Neuronal stem cell (in vitro differentiated cells): ENCODE measurements at places on chromosomes 13 and 19.

DNA sequence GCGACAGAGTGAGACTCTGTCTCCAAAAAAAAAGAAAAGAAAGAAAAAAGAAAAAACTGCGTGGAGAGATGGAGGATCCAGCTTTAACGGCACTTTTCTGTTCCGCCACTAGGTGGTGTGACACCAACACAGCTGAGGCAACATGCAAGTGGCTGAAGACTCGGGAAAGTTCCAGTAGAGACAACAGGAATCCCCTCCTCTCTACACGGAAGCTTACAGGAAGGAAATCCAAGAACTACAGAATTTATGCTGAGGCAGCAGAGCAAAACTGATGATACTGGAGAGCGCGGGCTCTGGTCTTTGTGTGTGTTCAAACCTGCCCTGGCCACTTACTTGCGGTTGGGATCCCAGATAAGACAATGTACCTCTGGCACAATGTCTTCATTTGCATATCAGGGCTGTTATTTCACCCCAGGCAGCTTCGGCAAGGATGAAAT lies 9.9 kb downstream of the RANBP3 start:
- DNase-seq, result peak; percentile 67

GRCh38 chr19:2982983-2983350 lies 5.6 kb downstream of the TLE6 start:
- DNase-seq, result no peak

DNA sequence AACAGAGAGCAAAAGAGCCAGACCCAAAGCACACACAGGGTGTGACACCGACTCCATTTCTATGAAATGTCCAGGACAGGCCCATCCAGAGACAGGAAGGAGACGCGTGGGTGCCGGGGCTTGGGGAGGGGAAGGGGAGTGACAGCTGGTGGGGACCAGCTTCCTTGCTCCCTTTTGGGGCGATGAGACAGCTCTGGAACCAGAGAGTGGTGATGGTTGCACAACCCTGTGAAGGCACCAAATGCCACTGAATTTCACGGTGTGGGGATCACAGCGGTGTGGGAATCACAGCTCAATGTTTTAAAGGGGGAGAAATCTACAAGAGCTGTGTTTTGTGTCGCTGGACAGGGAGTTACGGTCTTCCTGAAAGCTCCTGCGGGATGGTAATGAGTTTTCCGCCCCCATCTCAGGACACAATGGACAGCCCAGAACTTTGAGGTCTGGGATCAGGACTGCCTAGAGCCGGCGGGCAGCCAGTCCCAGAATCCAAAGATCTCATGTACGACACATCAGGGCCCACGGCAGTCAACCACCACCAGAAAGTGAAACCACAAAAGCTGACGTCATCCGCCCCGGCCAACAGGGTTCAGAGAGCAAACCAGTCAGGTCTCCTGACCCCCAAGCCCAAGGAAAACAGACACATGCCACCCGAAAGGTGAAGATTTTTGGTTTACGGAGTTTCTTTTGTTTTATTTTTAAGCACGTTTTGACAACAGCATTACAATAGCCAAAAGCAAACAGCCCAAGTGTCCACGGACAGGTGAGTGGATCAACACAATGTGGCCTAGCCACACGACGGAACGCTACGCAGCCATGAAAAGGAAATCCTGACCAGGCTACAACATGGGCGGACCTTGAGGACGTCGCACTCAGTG lies 7.3 kb downstream of the SGTA start:
- DNase-seq, result no peak

DNA sequence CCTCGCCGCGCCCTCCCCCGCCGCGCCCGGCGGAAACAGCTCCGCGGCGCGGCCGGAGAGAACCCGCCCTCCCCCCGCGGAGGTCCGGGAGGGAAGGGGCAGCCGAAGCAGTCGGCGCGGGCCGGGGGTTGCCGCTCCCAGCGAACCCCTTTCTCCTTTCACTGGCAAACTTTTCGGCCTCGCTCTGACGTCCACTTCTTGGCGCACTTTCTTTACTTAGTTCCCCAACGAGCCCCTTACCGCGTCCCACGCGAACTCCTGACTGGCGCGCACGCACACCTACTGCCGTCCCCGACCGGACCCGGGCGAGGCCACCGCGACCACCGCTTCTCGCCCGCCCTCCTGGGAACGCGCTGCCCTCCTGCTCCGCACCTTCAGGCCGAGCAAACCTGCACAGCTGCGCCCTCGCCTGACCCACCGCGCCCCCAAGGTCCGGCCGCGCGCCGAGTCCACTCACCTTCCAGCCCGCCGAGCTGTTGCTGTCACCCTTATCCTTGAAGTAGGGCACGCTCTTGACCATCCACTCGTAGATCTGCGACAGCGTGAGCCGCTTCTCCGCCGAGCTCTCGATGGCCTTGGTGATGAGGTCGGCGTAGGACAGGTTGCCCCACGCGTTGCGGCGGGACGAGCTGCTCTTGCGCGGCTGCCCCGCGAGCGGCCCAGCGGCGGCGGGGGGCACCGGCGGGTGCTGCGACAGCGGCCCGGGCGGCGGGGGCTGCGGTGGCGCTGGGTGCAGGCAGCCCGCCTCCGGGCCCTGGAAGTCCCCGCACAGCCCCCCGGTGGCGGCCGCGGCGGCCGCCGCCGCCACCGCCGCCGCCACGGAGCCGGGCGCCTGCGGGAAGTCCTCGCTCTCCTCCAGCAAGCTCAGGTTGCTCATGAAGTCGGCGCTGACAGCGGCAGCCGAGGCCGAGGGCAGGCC lies 1.1 kb downstream of the FOXO1 start:
- DNase-seq, result peak; percentile 41

- no peak for DNase-seq
These were observed 260.1 kb upstream of the SLC10A2 start for GRCh38 chr13:103326326-103326725.

DNA sequence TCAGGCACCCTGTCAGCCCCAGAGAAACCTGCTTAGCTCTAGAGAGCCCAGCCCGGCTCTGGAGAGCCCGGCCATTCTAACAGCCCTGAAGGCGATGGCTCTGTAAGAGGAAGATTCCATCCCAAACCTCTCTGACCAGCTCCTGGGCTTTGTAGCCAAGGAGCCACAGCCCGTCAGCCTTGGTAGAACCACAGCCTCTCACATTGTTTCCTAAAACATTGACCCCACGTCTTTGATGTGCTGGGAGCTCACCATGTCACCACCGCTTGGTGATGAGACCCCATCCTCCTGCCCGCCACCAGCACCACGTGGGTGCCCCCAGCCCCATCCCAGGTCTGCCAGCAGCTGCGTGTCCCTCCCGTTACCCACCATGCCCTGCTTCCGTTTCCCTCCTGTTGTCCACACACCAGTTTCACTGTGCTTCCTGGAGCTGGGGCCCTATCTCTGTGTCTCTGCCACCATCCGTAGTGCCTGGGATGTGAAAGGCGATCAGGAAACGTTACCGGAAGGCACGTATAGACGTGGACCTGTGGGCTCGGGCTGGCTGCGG lies 94.2 kb upstream of the MCF2L start:
- no peak for DNase-seq

GRCh38 chr19:49549045-49549444 lies 21.2 kb downstream of the RCN3 start:
- no peak for DNase-seq

GRCh38 chr13:99314640-99315176 lies 7.5 kb upstream of the GPR183 start:
- DNase-seq, result no peak

- DNase-seq, result no peak
These were observed 16.4 kb downstream of the CCDC124 start for GRCh38 chr19:17948931-17949930.

GRCh38 chr19:54209058-54209810 lies 8.6 kb downstream of the RPS9 start:
- DNase-seq, result no peak

GRCh38 chr19:20999731-21000352 lies 20.6 kb upstream of the ZNF430 start:
- peak; percentile 91 for DNase-seq

- no peak for DNase-seq
These were observed 69.6 kb downstream of the STK24 start for GRCh38 chr13:98507282-98507797.

- no peak for DNase-seq
These were observed 314.1 kb downstream of the FOXO1 start for GRCh38 chr13:40352380-40352778.

DNA sequence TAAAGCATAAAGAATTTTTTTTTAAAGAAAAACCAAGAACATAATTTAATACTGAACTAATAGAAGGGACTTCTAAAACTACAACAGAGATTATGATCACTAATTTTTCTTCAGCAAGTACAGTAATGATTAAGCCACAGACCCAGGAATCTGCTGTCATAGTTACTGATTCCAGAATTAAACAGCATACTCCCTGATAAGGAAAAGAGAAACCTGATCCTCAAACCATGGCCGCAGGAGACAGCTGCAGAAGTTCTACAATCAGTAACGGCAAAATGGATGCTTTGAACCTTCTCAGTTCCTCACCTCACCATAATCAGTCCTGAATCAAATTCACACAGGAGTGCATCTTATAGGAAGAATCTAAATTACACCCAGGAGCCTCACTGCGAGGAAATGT lies 939.0 kb upstream of the SLITRK1 start:
- DNase-seq, result no peak

- no peak for DNase-seq
These were observed 302.0 kb downstream of the KLF12 start for GRCh38 chr13:73832128-73832588.
